Activated T-cell treated with anti-CD3 and anti-CD28 coated beads, Interleukin-2, amount 50 U/mL, for 1 hour (primary cell): ENCODE measurements at places on chromosomes 16 and 17.

- DNase-seq, result no peak
These were observed 37.4 kb downstream of the BPTF start for GRCh38 chr17:67862614-67863217.

DNA sequence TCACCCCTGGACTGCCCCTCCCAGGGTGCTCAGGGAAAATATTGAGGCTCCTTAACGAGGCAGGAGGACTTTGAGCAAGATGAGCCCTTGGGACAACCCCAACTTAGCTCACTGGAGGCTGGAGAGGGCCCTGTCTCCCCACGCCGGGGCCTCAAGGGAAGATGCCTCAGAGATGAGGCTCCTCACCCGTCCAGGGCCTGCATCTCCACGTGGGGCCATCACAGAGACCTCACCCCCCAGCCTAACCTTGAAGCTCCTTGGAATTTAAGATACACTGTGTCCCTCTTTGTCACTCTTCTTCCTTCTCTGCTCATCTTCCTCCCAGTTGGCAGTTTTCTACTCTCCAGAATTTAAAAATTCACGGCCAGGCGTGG lies 11.2 kb downstream of the COX4I1 start:
- no peak for DNase-seq

DNA sequence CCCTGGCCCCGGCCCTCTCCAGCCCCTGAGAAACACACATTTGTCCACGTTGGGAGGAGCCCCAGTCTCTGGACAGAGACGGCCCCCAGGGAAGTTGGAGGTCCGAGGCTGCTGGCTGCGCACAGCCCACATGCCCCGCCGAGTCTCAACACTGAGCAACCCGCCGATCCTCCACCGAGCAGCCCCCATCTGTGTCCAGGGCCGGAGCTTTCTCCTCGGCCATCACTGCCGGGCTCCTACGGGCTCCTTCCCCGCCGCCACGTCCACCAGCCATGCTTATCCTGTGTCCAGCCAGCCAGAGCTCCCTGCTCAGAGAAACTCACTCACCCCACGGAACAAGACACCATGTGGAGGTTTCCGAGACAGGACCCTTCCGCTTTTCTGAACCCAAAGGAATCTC lies 103.3 kb downstream of the ENGASE start:
- DNase-seq, result no peak

GRCh38 chr17:17343160-17343735 lies 40.1 kb downstream of the NT5M start:
- DNase-seq, result no peak

GRCh38 chr16:53922807-53923571 lies 219.0 kb downstream of the FTO start:
- no peak for DNase-seq

DNA sequence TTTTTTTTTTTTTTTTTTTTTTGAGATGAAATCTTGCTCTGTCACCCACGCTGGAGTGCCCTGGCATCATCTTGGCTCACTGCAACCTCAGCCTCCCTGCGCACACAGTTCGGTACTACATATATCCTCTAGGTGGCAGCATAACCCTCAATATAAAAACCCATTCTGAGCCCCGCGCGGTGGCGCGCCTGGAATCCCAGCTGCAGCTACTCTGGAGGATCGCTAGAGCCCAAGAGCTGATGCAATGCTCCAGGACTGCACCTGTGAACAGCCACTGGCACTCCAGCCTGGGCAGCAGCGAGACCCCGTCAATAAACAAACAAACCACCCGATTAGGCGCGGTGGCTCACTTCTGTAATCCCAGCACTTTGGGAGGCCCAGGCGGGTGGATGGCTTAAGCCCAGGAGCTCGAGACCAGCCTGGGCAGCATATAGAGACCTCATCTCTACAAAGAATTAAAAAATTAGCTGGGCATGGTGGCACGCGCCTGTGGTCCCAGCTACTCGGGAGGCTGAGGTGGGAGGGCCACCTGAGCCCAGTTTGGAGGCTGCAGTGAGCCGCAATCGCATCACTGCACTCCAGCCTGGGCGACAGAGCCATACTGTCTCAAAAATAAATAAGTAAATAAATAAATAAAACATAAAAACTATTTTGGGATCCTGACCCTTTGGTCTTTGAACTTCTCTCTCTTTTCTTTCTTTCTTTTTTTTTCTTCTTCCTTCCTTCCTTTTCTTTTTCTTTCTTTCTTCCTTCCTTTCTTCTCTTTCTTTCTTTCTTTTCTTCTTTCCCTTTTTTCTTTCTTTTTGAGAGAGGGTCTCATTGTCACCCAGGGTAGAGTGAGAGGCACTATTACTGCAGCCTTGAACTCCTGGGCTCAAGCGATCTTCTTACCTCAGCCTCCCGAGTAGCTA lies 15.4 kb upstream of the AKAP10 start:
- peak; percentile 78 for DNase-seq

DNA sequence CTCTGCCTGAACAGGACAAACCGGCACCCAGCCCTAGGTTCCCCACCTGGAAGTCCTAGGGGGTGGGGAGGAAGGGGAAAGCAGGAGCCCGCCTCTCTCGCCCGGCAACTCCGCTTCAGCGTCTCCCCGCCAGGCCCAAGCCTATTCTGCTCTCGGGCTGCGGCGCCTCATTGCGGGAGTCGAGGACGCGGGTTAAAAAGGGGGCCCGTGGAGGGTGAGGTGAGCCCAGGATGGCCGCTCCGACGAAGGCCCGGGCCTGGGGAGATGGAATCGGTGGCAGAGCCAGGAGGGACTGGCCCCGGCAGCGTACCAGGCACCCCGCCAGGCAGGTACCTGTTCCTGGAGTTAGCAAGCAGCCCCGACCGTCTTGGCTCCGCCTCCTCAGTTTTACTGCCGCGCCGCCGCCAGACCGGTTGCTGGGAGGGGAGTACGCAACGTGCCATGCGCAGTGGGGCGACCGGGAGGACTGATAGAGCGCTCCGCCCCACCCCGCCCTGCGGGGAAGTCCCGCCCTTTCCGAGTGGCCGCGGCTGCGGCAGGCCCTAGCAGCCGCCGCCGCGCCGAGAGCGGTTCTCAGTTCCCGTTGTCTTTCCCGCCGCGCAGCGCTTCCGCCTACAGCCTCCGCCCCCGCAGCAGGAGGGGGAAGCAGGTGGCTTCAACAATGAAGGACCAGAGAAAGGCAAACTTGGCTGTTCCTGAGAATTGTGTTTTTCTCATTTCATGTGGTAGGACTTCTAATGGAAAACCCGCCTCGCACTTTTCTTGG lies at the start of gene STRADA:
Gene STRADA (minus strand): TSS at position 392 of the 766 bp plus-strand sequence. CDS start 13,430 bp downstream, outside the sequence.
- DNase-seq, result peak; percentile 99

DNA sequence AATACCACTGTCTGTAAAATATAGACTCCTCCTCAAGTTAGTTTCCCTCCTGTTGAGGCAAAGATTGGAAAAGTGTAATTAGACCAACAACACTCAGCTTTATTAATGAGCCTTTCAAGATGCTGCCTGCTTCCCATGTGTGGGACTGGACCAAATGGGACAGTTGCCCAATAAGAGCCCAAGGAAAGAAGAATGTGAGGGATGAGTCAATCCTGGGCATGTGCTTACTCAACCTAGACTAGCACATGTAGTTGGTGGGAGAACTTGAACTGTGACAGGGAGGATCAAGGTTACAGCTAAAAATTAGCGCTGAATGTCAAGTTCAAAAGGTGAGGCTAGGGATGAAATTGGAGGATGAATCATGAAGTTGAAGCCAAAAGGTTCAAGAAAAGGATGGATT lies 435.5 kb downstream of the CA10 start:
- no peak for DNase-seq

GRCh38 chr17:75481194-75482068 lies 25.0 kb downstream of the TMEM94 start:
- DNase-seq, result no peak

DNA sequence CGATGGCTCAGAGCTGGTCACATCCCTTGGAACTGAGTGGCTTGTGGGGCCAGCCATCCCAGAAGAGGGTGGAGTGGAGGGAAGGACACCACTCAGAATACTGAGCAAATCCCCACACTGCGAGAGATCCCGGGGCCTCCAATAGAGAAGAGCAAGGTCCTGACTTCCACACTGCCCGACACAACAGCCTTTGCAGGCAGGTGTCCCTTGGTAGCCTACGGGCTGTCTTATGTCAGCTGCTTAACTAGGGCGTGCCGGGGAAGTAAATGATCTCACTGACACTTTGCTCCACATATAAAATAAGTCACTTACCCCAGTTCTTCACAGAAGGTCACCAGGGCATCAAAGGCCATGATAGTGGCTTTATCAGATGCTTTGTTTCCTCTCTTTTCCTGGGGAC lies 16.1 kb downstream of the RECQL5 start:
- DNase-seq, result no peak

DNA sequence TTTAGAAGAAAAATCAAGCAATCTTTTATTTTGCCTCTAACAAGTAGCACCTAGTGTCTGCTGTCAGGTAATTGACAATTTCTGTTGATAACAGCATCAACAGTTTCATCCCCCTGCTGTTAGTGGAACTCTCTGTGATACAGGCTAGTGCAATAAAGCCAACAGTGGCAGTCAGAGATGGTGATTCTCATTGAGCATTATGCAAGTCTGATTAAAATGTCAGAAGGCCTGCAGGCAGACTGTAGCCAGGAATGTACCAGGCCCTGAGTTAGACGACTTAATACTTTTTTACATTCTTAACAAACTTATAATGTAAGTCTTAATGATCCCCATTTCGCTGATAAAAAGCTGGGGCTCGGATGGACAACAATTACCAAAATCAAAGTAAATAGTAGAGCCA lies 14.6 kb downstream of the CYLD start:
- DNase-seq, result no peak

DNA sequence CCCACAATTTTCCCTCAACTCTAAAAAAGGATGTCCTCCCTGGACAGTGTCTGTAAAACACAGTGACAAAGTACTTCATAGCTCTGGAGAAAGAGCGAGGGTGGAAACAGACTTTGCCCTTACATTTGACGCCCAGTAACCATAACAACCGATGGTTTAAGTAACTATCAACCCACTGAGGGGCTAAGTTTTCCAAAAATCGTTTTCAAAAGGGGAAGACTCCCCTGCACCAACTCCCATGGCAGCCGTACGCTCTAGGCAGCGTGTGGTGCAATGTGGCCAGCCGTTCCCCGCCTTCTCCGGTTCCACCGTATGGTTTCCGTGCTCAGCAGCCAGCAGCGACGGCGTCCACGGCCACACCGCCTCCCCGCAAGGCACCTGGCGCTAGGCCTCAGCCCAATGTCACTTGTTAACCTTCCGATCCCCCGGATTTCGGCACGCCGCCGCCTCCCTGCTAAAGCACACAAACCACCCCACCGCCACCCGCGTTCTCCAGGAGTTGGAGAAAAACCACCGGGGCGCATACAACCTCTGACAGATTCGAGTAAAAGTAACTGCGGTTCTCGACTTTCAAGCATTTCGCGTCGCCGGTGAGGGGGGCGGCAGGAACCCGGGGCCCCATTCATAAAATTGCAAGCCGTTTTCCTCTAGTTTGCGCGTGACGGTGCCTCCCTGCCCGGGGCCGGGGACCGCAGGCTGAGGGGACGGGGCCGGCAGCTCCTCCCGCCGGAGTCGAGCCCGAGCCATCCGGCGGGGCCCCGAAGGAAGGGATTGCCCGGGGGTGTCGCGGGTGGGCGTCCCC lies 661 bp downstream of the TEX2 start:
- peak; percentile 71 for DNase-seq

DNA sequence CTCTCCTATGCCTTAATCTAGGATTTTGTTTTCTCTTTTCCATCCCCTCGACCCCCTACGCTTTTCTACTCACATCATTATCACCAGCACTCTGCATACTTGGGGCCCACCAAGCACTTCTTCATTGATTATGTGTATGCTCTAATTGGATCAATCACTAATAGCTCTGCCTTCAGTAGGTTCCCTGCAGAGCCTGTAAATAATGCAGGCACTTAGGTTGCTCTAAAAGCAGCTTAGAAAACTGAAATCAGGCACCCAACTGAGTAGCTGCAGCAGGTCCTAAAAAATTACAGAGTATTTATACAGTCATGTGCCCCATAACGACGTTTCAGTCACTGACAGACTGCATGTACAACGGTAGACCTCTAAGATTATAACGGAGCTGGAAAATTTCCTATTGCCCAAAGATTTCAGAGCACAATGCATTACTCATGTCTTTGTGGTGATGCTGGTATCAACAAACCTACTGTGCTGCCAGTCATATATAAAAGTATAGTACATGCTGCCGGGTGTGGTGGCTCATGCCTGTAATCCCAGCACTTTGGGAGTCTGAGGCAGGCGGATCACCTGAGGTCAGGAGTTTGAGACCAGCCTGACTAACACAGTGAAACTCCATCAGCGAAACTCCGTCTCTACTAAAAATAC lies 280.4 kb downstream of the HS3ST3B1 start:
- no peak for DNase-seq

DNA sequence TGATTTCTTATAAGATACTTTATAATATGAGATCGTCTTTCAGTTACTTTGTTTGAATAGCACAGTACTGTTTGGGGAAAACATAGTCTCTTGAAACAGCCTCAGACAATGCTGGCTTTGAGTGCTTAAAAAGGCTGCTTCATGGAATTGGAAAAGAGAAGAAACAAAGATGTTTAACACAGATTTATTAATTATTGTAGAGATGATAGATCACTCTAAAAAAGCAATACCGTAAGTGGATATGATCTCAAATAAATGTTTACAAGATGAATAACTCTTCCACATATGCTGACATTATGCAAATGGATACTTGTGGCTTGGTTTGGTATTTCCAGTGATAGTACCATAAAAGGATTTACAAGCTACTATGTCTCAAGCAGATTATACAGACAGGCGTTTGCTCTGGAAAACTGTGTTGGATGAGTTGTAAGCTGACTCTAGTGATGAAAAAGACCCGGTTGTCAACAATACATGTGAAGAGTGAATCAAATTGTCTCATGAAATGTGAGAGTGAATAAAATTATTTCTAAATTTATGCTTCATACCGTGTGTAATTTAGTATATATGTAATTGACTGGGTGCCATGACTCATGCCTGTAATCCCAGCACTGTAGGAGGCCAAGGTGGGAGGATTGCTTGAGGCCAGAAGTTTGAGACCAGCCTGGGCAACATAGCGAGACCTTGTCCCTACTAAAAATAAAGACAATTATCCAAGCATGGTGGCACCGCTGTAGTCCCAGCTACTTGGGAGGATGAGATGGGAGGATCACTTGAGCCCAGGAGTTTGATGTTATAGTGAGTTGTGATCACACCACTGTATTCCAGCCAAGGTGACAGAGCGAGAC lies 105.4 kb downstream of the FTO start:
- DNase-seq, result no peak
